Activated T-helper 17 cell treated with anti-CD3 and anti-CD28 coated beads, Interleukin-2, amount 50 U/mL, for 72 hours (primary cell): ENCODE measurements at places on chromosomes 11 and 22.

GRCh38 chr11:69497221-69497787 is 15.8 kb downstream of the LINC01488 start:
- ATAC-seq = no peak

DNA sequence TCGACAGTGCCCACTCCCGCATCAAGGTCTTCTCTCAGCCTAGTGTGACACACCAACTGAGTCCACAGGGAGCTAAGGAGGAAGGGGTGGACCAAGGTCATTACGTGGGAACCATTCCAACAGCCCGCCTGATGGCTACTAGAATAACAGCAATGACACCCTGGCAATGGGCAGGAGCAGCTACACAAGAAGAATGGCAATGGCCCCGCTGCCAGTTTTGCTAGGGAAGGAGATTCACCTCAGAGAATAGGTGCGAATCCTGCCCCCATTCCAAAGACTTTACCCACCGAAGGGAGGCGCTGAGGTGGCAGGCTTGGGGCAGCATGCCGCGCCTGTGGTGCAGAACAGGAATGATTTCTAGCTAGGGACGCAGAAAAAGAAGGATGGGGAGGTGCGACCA is 9.1 kb downstream of the WT1 start:
- no peak for ATAC-seq

DNA sequence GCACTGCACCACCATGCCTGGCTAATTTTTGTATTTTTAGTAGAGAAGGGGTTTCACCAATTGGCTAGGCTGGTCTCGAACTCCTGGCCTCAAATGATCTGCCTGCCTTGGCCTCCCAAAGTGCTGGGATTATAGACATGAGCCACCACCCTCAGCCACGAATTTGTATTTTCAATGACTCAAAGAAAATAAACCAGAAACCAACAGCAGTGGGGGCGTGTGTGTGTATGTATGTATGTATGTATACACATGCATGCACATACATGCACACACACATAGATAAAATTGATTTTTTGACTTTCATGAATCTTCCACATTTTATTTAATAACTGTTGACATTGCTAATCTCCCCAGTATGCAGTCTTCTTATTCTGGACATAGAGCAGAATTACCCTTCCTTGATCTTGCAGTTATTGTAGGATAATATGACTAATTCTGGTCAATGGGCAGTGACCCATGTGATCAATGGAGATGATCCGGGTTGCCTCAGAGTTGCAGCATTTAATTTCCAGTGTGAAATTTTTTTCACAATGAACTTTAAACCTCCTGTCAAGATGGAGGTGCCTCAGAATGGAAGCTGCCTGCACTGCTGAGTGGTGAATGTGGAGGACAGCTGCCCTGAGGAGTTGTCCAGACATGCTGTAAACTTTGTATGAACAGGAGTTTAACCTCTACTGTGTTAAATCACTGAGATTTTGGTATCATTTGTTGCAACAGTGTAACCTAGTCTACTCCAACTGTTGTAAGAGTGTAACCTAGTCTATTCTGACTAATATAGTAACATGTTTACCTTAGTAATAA is 12.8 kb upstream of the PTPN5 start:
- no peak for ATAC-seq

DNA sequence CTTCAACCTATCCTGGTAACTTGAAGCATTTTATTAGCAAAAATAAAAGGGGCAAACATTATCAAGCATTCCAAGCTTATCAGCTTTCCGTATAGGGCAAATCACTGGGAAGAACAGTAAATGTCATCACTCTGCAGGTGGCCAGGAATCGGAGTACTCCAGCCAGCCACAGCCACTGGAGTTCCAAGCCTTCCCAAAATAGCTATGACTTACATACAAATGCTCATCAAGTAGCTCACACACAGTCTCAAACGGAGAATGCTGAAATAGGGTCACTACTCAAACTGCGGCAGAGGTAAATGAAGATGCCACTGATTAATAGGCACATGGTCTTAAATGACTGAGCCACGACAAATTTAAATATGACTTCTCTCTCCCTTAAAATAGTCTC is 2.1 kb downstream of the USP28 start:
- no peak for ATAC-seq

GRCh38 chr22:29096736-29097669 is 24.2 kb downstream of the KREMEN1 start:
- no peak for ATAC-seq

DNA sequence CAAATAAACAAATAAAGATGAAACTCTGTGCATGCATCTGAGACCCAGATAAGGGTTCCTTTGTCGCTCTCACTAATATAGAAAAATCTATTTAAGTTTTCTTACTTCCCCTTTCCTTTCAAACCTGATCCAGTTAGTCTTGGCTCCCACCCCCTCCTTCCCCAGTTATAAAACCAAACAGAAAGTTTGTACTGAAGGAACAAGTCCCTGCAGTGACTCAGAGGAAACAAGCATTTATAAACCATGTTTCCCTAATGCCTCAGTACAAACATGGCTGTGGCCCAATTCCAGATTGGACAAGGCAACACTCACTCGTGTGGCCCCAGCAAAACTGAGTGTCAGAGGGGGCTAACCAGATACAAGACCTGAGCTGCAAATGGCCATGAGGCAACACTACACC is 65.5 kb upstream of the ARHGAP20 start:
- ATAC-seq = no peak

DNA sequence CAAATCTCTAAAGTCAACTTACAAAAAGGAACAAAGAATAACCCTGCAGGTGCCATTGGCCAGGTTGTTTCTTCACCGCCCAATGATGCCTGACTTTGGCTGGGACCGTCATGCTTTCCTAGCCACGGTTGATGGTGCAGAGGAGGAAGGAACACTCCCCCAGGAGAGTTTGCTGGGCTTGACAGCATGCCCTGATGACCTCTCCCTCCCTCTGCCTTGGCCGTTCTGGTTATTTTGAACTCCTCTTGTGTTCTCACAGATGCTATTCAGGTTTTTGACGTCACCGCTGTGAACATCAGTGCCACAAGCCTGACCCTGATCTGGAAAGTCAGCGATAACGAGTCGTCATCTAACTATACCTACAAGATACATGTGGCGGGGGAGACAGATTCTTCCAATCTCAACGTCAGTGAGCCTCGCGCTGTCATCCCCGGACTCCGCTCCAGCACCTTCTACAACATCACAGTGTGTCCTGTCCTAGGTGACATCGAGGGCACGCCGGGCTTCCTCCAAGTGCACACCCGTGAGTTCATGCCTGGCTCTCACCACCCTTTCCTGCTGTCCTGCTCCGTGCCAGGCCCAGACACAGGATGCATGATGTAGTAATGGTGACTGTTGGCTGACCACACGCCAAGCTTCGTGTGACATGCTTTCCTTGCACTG is 89.0 kb upstream of the OR4B1 start:
- no peak for ATAC-seq

GRCh38 chr11:125304136-125304535 is 139.6 kb downstream of the PKNOX2 start:
- no peak for ATAC-seq

DNA sequence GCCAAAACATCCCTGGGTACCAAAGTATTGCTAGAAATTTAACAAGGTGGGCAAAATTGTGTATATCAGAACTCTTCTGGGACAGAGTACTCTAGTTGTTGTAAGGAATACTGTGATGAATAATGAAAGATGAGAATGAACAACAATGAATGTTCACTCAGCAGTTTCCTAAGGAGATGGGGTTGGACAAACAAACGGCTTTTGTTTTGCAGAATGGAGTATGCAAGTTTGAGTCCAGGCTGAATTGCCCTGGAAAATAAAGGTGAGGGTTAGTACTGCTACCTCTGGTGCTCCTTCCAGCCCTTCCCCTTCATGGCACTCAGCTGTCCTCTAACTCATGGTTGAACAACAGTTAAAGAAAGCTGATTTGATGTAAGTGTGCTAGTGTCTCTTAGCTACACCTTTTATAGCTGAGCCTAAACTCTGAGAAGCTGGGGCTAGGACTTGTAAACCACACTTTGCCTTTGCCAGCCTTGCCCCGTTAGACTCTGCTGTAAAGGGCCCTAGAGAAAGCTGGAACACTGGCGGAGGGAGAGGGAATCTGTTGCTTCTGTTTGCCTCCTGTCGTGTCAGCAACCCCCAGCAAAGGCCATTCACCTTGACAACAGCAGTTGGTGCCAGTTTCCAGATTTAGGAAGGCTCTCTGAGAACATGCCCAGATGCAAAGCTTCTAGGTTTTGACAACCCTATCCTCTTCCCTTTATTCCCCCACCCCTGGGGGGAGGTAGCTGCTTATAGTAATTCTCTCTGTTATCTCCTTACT is 41.2 kb upstream of the POLD3 start:
- no peak for ATAC-seq

DNA sequence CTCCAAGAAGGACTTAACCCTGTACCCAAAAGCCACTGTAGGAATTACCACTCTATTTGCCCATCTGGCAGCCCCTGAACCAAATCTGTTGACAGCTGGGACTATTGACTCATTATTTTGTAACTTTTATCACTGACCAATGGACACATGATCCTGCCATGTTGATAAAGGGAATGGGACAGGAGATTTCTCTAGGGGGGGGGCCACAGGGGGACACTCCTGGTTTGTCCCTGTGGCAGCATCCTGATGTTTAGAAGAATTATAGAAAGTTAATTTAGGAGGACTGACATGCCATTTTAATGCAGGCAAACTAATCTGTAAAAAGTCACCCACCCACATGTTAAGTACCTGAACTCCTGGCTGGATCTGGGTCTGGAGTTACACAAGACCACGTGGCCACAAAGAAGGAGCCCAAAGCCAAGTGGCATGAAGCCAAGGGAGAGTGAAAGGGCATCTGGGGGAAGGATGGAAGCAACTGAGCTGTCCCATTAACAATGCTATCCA is 558.1 kb downstream of the ETS1 start:
- ATAC-seq = no peak

DNA sequence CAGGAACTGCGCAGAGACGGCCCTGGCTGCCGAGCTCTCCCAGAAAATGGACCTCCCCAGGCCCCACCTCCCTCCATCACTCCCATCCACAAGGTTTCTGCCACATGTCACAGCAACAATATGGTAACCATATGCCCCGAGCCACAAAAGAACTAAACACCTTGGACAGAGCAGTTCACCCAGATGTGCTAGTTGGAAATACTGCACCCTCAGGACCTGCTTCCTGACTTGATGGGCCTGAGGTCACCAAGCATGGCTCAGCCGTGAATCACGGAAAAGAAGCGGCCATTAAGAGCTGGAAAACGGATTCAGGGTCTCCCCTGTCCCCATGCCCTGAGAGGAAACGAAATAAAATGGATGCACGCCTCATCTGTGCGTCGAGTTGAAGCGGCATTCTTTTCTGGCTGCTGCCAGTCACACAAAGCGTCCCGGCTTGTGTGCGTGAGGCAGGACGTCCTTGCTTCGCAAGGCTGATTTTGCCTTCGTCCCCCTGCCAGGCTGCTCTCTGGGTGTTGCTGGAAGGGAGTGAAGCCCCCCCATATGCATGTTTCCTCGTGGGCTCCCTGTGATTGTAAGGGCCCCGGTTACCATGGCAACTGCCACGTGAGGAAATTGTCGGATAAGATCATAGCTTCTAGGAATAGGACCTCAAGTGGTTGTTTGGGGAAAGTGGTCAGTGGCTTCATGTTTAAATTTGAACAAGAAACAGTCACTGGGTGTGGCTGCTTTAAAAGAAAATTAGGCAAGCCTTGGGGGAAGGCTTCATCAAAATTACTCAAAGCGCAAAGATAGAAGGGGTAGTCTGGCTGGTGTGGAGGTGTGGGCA is 51.7 kb downstream of the FLI1 start:
- ATAC-seq = no peak

DNA sequence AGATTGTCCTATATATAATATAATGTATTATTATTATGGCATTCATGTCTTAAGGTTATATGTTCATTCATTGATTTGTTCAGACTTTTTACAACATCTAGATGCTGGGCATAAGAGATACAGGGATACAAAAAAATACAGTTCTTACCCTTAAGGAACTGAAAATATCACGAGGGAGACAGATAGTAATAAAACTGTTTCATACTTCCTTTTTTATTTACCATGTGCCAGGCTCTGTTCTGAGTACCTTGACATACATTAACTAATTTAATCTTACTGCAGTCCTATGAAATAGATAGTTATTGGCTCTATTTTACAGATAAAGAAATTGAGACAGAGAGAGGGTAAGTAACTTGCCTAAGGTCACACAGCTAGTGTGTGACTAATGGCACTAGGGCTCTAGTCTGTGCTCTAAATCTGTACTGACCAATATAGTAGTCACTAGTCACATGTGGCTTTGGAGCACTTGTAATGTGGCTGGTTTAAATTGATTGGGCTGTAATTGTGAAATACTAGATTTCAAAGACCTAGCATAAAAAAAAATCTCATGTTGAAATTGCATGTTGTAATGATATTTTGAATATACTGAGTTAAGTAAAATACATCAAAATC is 21.3 kb downstream of the TRIM44 start:
- no peak for ATAC-seq

- ATAC-seq = no peak
Measured at GRCh38 chr22:23970816-23971486, 3.3 kb downstream of the DDT start.

GRCh38 chr11:133824593-133824992 is 20.7 kb downstream of the SPATA19 start:
- no peak for ATAC-seq

- no peak for ATAC-seq
Measured at GRCh38 chr22:32569956-32570355, 95.3 kb downstream of the FBXO7 start.

GRCh38 chr11:16604794-16605388 is 133.6 kb upstream of the C11orf58 start:
- peak; percentile 11 for ATAC-seq

- ATAC-seq = no peak
Measured at GRCh38 chr11:118916842-118917388, 8.8 kb downstream of the BCL9L start.

DNA sequence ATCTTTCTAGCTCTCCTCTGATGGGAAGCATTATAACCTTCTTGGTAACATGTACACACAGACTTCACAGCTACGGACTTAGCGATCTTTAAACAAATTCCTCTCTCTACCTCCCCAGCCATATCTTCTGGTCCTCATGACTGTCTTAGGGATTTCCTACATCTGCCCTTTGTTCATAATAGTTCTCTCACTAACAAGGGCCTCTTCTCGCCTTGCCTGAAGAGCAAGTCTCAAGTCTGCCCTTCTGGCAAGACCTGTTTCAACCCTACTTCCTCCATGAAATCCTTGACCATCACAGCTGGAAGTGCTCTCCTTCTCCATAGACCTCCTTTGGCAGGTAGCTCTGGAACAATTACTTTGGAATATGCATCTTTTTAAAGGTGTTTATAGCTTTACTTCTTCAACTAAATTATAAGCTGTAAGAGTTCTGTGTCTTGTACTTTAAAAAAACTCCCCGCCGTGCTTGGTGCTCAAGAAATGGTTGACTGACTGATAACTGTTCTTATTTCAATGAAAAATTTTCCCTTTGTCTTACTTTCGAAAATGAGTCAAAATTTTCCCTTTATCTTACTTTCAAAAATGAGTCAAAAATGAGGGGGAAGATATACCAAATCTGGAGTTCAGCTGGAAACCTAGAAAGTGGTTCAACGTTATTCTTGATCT is 34.7 kb downstream of the SNX19 start:
- ATAC-seq = peak; percentile 84

- no peak for ATAC-seq
Measured at GRCh38 chr11:30488304-30488998, 97.7 kb downstream of the MPPED2 start.

GRCh38 chr11:96061730-96062129 is 137.8 kb upstream of the MTMR2 start:
- peak; percentile 75 for ATAC-seq
